ENCODE measurements at places on chromosomes 7 and 10. TPM values are rescaled to one million over a fixed set of nuclear protein-coding genes. Genes with fewer than 3 reads are reported as not detected.

GRCh38 chr10:2119316-2119715 lies 382.0 kb upstream of the ADARB2 start:
- no peak for DNase-seq

GRCh38 chr10:110368002-110368401 lies 63.3 kb upstream of the SMNDC1 start:
- no peak for DNase-seq

GRCh38 chr7:107173691-107174406 lies 5.0 kb downstream of the HBP1 start:
- DNase-seq = no peak

GRCh38 chr10:77319557-77319956 lies 318.1 kb downstream of the KCNMA1 start:
- DNase-seq = no peak

GRCh38 chr10:123175389-123176387 lies 21.5 kb downstream of the BUB3 start:
- DNase-seq = no peak

DNA sequence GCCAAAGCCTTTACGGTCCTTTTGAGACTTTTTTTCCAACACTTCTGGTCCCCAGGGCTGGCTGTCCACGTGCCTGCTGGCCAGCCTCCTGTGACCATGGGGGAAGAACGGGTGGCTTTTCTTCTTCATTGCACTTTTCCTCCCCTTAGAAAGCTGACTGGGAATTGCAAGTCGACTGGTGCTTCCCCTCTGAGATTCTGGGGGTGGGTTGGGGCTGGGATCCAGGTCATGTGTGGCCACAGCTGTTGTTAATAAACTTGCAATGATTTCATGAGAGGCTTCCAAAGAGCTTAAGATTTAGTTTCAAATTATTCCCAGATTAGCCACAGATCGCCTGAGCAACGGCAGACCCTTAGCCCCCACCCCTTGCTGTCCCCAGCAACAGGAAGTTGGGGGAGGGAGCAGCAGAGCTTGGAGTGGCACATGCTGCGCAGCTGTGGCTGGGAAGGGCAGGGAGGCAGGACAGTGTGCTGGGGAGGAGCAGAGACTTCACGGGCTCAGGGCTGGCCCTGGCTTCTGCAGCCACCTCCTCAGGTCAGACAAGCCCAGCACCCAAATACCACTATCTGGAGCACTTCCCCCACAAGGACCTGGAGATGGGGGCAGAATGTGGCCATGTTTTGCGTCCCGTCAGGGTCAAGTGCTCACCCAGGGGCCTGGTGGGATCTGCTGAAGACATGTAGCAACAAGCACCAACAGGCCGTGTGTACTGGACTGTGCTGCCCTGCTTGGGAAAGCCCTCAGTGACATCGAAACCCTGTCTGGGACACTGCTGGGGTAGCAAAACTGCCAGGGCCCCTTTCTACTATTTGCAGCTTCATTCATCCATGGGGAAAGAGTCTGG lies 147.1 kb downstream of the RNF216 start:
- no peak for DNase-seq

GRCh38 chr7:2637066-2637471 lies 5.3 kb downstream of the TTYH3 start:
- no peak for DNase-seq

DNA sequence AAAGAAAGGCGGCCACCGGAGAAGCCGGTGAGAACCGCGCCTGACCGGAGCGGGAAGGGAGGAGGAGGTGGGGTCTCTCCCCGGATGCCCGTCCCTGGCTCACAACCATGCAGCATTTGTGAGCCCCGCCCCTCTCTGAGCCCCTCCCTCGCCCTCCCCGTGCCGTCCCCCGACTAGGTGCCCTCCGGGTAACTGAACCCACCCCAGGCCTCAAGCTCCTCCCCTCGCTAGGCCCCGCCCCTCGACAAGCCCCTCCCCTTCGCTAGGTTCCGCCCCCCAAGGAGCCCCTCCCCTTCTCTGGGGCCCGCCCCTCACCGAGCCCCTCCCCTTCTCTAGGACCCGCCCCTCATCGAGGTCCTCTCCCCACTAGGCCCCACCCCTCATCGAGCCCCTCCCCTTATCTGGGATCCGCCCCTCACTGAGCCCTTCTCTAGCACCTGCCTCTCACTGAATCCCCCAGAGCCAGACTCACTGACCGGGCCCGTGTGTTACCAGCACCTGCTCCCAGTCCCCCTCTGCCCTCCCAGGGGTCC lies 42.2 kb upstream of the HSPB1 start:
- DNase-seq = no peak

- DNase-seq = no peak
Measured at GRCh38 chr10:94992811-94993210, 54.4 kb downstream of the CYP2C9 start.

- no peak for DNase-seq
Measured at GRCh38 chr7:152862856-152863255, 103.3 kb downstream of the ACTR3B start.

- no peak for DNase-seq
Measured at GRCh38 chr10:23063045-23063972, 32.1 kb upstream of the MSRB2 start.

DNA sequence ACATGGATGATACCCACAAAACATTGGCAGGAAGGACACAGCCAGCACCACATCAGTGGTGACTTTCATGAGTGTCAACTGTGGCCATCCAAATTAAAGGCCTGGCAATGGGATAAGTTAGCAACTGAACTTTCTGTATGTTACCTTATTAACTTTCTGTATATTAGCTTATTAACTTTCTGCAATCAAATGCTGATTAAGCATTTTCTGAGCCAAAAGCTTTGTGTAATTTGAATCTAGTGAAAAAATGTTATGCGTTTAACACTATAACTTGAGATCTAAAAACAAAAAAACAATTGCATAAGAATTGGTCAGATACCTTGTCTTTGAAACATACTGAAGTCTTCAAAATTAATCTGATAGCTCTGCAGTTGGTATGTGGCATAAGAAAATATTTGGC lies 159.3 kb downstream of the ZNF33B start:
- DNase-seq = no peak

DNA sequence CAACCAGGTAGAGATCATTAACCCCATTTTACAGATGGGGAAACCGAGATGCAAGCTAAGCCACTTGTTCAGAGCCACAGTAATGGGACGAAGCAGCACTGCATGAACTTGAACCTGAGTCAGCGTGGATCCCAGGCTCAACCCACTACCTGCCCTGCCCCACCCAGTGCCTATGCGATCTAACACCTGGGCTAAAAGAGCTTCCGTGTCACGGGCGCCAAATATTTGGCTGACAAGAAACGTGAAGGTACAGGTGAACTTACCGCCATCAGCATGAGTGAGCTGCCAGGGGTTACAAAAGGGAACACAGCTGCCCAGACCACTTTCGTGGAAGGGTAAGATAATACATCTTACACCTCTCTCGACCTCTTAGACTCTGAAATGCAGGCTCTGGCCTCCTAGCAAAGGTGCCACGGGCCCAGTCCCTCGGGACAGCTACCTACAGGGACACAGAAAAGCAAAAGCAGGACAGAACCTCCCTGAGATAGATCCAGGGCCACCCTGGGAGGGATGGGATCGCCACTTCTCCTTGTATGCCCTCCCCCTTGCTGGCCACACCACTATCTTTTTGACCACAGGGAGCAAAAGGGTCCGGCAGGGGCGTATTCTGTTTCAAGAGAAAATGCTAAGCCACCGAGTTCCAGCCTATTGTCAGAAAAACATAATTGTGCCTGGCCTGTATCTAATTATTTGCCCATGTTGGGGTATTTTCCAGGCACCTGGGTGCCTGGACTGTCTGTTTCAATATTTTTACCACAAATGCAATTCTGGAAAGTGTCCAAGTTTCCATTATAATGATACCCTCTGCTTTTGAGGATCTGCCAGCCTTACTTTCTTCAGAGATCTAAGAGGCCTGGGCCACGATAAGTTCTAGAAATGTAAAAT lies 6.4 kb downstream of the CHST15 start:
- DNase-seq = no peak

Gene CTTNBP2
- not detected for total RNA-seq

Gene CDHR3
- 0.47 TPM for total RNA-seq

Gene AASS
- total RNA-seq = 1.0 TPM

Gene SLC16A9
- total RNA-seq = 5.4 TPM

DNA sequence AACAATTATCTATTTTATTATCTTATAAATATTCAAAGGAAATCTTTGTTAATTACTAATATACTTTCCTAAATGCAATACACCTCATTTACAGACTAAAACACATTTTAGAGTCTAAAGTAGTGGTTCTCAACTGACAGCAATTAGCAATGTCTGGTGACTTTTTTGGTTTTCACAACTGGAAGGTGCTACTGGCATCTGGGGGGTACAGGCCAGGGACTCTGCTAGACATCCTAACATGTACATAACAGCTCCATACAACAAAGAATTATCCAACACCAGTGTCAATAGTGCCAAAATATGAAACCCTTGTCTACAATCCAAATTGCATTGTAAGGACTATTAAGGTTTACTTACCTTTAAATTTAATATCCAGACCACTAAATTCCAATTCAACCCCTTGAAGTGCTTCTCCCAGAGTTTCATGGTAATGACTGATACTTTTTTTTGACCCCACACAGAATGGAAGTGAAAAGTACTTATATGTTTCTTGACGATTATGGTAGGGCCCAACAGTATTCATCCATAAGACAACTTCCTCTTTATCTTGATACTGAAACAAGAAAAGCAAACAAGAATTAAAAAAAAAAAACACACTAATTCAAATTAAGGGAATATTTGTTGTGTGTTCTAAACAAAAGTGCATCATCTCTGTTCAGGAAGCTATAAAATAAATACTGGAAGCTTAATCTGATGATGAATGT lies 10.4 kb downstream of the TM9SF3 start:
- DNase-seq = no peak

Gene ANKRD1
- total RNA-seq = not detected

- DNase-seq = no peak
Measured at GRCh38 chr7:45000093-45001032, at the start of gene CCM2. Gene CCM2, plus strand, starts transcription at chr7:45000201. Its CDS starts 133 bp downstream, at chr7:45000334.

- no peak for DNase-seq
Measured at GRCh38 chr10:16597656-16598055, 76.0 kb upstream of the C1QL3 start.

Gene SP4
- 22.8 TPM for total RNA-seq

Gene MMRN2
- not detected for total RNA-seq

Gene PTF1A
- not detected for total RNA-seq

Gene ANKRD30A
- total RNA-seq = not detected

GRCh38 chr10:4596951-4597350 lies 229.1 kb upstream of the AKR1E2 start:
- no peak for DNase-seq

DNA sequence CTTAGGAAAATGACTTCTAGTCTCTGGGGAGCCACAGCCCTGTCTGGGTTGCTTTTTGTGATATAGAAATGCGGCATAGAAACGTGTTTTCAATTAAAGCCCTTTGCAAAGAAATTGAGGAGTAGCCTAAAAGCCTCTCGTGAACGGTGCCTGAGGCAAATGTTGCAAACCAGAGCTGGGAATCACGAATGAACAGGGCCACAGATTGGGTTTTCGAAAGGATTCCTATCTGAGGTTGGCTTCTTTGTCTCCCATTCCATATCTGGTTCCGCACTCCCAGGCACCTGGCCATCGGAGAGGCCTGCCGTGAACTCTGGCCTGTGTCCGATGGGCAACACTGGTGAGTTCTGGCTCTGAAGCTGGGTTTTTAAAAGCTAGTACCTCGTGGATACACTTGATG lies 221.6 kb downstream of the TCF7L2 start:
- no peak for DNase-seq

DNA sequence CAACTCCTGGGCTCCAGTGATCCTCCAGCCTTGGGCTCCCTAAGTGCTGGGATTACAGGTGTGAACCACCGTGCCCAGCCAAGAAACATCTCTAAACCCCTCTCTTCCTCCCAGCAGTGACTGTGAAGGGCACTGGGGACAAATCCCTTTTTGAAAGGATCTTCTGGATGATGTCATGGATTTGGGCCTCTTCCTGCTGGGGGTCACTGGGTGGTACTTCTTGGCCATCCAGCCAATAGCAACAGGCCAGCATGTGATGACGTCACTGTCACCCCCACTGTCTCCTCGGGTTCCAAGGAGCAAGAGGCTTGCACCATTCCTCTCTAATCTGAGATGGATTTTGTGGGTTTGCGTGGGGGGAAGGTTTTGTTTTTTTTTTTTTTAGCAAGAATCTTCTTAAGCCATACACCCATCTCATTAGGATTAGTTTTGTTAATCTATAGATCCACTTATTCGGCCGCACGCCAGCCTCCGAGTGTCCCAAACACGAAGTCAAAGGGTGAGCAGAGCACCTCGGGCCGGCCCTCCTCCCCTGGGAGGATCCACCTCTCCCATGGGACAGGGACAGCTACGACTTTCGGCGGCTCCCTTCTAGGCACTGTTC lies 29.4 kb upstream of the TNRC18 start:
- DNase-seq = no peak

Gene PRLHR
- total RNA-seq = not detected

GRCh38 chr7:25348104-25348503 lies 119.8 kb upstream of the NPVF start:
- no peak for DNase-seq

- no peak for DNase-seq
Measured at GRCh38 chr10:126650161-126650560, 20.3 kb downstream of the C10orf90 start.
